Mesenteric fat pad (tissue), 1 donor: ENCODE measurements at places on chromosomes 12 and 14. TPM values are rescaled to one million over a fixed set of nuclear protein-coding genes. Genes with fewer than 3 reads are reported as not detected.

GRCh38 chr14:63406333-63406732 lies 87.6 kb upstream of the GPHB5 start:
- no peak for DNase-seq

DNA sequence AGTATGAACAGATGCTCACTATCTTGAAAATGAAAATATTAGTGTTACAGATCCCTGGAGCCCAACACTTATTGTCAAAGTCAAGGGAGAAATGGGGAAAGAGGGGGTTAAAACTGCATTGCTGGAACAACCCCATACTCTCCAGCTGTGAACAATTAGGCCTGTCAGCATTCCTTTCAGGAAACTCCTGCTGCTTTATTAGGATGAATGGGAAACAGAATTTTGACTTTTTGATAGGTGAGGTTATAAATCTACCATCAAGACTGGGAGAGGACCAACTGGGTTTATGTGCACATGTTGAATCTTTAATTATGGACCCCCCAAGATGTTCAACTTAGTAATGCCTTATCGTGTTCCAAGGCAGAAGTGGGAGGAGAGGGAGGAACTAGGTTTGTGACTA lies 85.0 kb downstream of the TMTC1 start:
- no peak for DNase-seq

GRCh38 chr12:94749890-94750289 lies 99.5 kb upstream of the TMCC3 start:
- no peak for DNase-seq

CORO1C gene
- 241 TPM for total RNA-seq

LHX5 gene
- total RNA-seq: not detected

KRT6A gene
- total RNA-seq: not detected

HNF1A gene
- not detected for total RNA-seq

- DNase-seq: no peak
Measured at GRCh38 chr12:43835264-43835655, 621 bp upstream of the TMEM117 start.

- DNase-seq: no peak
Measured at GRCh38 chr14:88225721-88226120, 97.3 kb downstream of the KCNK10 start.

DNA sequence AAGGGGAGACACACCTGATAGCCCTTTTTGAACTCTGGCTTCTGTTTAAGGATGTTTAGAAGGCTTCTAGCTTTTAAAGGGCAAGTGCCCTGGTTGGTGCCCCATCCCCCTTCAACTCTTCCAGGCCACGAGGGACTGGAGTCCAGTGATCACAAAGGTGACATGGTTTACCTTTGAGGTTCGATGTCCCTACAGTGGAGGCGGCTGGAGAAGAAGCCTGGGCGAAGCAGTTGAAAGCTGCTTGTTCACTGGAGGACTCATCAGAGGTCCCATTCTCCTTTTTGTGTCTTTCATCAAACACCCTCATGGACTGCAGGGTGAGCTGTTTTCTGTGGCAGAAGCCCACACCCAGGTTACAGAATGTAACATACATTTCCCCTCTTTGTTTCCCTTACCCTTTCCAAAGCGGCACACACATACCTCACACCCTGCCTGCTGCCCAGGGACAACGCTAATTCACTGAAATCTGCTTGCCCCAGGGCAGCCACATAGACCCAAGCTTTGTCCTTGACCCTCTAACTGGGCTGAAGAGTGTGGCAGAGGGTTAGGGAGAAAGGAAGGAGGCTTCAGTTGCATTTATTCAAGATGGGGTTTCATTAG lies 7.7 kb downstream of the TBX3 start:
- DNase-seq: no peak

DNA sequence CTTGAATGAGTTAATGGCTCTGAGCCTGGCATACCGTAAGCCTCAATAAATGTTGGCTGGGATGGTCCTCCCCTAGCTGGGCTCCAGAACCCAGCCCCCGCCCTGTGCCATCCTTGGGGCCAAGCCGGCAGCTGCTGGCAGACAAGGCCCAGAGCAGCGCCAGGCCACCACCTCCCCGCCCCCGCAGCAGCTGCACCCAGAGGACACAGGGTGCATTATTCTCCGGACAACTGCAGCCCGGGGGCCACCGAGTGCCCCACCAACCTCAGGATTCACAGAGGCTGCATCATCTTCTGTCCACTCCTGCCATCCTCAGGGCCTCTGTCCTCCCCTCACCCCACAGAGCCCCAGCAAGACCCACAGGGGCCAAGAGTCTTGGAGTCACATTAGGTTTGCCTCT lies 92.7 kb downstream of the NCOR2 start:
- no peak for DNase-seq

GRCh38 chr12:65609359-65609771 lies 214.9 kb upstream of the HMGA2 start:
- DNase-seq: no peak

DNA sequence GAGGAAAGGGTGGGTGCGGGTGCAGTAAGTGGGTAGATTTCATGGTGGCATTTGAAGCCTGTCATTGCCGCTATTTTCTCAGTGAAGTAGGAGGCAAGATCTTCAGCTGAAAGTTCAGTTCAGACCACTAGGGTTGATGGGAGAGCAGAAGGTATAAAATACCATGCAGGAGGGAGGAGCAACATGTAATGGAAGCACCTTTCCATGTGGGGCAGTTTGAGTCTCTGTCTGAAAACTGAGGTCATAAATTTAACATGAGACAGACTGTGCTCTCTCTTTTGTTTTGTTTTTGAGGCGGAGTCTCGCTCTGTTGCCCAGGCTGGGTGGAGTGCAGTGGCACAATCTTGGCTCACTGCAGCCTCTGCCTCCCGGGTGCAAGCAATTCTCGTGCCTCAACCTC lies 22.7 kb downstream of the LRRC74A start:
- DNase-seq: no peak

PTPRQ gene
- total RNA-seq: 1.8 TPM

LRP1-AS gene
- not detected for total RNA-seq
